Stimulated activated CD8-positive, alpha-beta memory T cell treated with anti-CD3 and anti-CD28 coated beads, Interleukin-4, amount 100 ng/mL, for 1 hour (primary cell): ENCODE measurements at places on chromosomes 3 and 15.

DNA sequence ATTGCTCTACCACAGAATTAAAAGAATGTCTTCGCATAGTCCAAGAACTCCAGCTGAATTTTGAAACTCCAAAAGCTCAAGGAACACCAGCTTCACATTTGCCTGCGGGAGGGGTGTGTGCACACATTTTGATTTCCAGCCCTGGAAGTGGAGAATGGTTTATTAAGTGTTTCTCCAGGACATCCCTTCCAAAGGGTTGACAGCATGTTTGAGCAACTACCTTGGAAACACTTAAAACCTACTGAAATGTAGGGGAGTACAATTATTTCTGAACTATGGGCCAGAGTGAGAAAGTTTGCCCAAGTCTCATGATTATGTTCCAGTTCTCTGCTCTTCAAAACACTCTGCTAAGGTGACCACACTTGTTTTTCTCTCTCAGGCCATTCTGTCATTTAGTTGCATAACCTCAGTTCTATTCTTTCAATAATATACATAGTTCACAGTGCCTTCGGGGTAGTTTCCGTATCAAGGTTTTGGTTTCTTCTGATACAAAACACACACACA is 7.9 kb downstream of the ACP3 start:
- DNase-seq = no peak

GRCh38 chr3:132256989-132257388 is 60.2 kb upstream of the ACP3 start:
- no peak for DNase-seq

GRCh38 chr15:78216276-78217104 is 17.9 kb downstream of the ACSBG1 start:
- DNase-seq = no peak

GRCh38 chr3:148232389-148232788 is 465.3 kb upstream of the AGTR1 start:
- no peak for DNase-seq

DNA sequence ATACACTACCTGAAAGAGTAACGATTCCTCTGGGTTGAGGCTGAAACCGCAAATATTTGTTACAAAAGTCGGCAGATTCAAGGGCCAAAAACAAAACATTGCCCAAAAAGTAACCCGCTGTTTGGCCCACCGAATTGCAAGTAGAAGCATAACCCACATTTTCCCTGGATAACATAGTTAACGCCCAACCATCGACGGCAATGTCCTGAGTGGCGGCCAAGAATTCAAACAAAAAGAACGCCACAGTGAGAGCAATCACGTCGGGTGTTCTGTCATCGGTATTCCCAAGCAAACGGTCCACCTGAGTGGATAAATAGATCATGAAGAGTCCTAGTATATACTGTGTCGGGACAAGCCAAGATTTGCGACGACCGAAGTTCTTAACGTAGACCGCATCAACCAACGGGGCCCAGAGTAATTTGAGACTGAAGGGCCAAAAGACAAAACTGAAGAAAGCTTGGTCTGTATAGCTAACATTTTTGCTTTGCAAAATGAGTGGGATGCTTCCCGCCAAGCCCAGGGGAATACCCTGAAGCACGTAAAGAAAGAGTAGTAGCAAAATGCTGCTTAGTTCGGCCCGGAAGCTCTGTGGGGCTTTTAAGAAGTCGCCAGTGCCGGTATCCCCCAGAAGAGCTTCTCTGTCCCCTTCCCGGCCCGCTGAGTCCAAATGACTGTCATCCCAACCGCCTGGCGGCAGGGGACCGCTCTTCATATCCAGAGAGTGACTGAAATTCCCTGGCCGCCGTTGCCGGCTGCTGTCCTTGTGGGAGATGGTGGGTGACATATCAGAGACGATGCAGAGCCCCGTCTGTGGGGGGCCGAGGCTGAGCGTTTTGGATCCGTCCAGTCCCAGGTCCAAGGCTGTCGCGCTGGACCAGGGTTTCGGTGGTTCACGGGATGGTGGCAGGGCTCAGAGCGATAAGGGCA is 750 bp downstream of the SLC33A1 start:
- DNase-seq = no peak

- no peak for DNase-seq
These were observed 48.2 kb upstream of the CFAP161 start for GRCh38 chr15:81085898-81086297.

- DNase-seq = no peak
These were observed 270.5 kb upstream of the ADAMTS9 start for GRCh38 chr3:64958199-64958843.
